ENCODE measurements at places on chromosomes 3 and 15. TPM values are rescaled to one million over a fixed set of nuclear protein-coding genes. Genes with fewer than 3 reads are reported as not detected.

- DNase-seq, result no peak
- H3K4me3 ChIP-seq, result no peak overlapping the region
- H3K36me3 ChIP-seq, result no peaks in the 10 kb centered on the region
- H3K27me3 ChIP-seq, result no peaks in the 10 kb centered on the region
- H3K4me1 ChIP-seq, result no peaks in the 10 kb centered on the region
- no peak overlapping the region for H3K27ac ChIP-seq
Measured at GRCh38 chr3:23314981-23315762, 112.0 kb downstream of the UBE2E2 start.

The GNL3 gene
- total RNA-seq, result 113 TPM

The LOXL1 gene
- 5.3 TPM for total RNA-seq

- H3K4me3 ChIP-seq, result no peak overlapping the region
- no peak for DNase-seq
- no peaks in the 10 kb centered on the region for H3K27me3 ChIP-seq
- no peak overlapping the region for H3K27ac ChIP-seq
Measured at GRCh38 chr3:53834429-53835095, 11.7 kb downstream of the CHDH start.

- no peak overlapping the region for H3K27ac ChIP-seq
- no peaks in the 10 kb centered on the region for H3K27me3 ChIP-seq
- DNase-seq, result no peak
- no peaks in the 10 kb centered on the region for H3K36me3 ChIP-seq
- H3K4me1 ChIP-seq, result peaks cover 14% of the 10 kb centered on the region
- no peak overlapping the region for H3K4me3 ChIP-seq
Measured at GRCh38 chr3:56923526-56924224, 121.9 kb upstream of the ARHGEF3 start.

All from neural progenitor cell (in vitro differentiated cells).